Natural killer cell treated with Interleukin-12 subunit alpha and Interleukin-12 subunit beta and Interleukin-15 and Interleukin-18, amount 100 ng/mL, for 72 hours (primary cell): ENCODE measurements at places on chromosomes 1 and 21.

- no peak for DNase-seq
Observed at GRCh38 chr1:13462682-13463081, 51.1 kb downstream of the LRRC38 start.

DNA sequence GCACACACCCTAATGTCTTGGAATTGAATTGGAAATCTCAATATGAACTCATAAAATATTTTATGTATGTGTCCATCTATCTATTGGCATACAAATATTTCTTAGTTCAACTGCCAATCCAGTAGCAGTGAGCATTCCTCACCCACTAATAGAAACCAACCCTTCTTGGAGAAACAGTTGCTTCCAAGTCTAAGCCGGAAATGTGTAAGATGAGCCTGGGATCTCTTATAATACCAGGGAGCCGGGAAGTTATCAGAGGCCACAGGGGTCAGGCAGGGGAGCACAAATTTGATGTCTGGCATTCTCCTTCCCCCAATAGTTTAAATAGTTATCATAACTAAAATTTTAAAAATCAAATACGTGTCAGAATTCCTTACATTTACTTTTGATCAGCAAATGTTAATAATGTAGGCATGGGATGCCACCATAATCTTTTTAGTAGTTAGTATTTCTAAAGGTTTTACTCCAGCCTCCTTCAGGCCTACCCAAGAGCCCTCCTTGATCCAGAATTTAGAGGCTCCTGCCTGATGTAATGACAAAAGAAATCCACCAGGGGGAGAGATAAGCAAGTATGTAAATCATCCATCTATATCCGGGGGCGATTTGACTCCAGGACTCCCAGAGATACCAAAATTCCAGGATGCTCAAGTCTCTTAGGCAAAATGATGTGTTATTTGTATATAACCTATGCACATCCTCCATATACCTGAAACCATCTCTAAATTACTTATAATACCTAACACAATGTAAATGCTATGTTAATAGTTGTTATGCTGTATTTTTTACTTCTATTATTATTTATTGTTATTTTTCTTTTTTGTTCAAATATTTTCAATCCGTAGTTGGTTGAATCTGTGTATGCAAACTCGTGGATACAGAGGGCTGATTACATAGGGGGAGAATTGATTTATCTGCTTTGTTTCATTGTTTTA lies 218.7 kb upstream of the COA6 start:
- DNase-seq, result no peak

- DNase-seq, result no peak
Observed at GRCh38 chr1:19003371-19004290, 47.2 kb upstream of the IFFO2 start.

DNA sequence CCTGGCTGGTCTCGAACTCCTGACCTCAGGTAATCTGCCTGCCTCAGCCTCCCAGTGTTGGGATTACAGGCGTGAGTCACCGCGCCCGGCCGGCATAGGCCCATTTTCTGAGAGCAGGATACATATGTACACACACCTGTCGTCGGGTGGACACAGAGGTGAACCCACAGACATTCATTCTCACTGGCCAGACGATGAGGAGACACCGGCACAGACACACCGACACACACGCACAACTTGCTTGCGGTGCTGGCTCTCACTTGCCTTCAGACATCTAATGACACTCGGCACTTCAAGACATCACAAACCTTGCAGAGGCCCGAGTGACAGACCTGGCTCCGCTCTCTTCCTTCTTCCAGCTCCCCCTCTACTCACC lies 579 bp downstream of the PTCH2 start:
- no peak for DNase-seq

GRCh38 chr21:41258617-41259016 lies 58.0 kb upstream of the FAM3B start:
- DNase-seq, result no peak

GRCh38 chr21:44370027-44370735 lies 16.8 kb downstream of the TRPM2 start:
- DNase-seq, result no peak

DNA sequence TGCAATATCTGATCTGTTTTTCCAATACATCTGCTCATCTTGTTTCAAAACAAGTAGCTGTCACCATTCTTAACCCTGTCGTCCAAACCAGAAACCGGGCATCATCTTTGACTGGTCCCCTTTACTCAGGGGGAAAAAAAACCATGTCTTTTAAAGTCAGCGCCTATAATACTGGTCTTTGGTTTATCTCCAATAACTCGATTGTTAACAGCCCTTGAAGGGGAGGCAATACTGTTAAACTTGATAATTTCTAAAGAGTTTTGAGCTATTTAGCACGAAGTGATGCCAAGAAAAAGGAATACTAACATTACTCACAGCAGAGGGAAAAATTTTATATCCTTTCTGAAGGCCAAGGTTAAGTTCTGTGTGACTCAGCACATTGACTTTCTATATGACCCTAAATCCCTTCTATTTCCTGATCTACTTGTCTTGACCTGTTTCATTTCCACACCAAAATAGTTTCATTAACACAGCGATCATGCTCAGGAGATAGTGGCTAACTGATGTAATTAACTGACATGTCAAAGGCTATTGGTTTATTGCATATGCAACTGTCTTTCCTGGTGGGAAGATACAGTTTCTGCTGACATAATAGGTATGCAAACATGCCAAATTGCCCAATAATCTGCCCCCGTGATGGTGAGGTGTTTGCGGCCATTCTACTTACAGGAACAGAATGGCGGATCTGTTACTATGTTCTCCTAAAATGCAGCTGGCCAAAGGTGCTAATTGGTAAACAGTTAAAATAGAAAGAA lies 59.1 kb downstream of the NFIA start:
- DNase-seq, result no peak

DNA sequence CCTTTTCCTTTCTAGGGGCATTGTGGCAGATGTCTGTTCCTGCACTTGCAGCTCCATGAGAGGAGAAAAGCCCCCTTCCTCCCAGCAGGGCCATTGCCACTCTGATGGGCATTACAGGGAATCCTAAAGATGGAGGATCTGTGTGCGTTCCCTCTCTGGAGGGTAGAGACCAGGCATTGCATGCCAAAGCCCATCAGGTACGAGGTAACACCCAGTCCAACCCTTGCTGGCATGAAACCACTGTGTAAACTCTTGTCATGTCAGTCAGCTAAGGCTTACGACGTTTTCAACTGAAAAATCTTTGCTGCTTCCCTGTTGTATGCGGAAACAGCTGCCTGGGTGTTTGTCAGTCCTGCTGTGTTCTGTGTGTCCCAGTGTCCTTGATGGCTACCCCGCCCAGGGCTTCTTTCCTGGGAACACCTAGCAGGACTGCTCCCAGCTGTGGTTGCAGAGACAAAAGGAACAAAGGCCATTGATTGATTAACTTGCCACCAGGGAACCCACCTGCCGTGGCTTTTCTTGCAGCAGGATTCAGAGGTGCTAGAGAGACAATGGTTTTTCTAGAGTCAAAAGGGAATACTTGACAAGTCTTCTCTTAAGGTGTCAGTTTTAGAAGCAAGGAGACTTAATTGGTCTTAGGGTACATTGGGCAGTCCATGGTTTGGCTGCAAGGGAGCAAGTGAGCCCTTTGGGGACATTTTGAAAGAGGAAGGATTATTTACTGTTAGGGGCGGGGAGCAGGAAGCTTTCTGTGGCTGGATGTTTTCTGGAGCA lies 24.6 kb downstream of the B3GALT5 start:
- no peak for DNase-seq

DNA sequence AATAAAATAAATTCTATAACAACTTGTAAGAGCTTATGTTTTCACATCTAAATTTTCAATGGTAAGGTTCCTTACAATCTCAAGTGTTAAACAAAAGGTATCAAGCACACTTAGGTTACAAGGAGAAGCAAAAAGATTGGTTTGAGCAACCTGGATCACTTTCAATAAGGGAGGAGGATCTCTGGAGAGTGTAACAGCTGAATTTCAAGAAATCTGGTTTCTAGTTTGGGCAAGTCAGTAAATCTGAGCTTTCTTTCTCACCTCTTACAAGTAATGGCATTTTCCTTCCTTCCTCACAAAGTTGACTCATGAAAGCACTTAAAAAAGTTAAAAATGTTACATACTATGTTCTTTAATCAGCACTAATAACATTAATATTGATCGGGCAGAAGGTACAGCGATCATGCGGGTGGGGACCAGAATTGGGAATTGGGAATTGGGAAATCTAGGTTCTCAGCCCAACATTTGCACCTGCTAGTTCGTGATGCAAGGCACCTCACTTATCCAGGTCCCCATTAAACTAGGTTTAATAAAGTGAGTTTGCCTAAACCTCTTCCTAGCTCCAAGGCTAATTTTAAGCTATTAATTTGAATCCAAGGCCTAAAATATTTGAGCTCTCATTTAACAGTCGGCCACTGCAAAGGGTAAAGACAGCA lies 3.1 kb downstream of the NUCKS1 start:
- no peak for DNase-seq

GRCh38 chr1:205436776-205437410 lies 15.0 kb upstream of the LEMD1 start:
- no peak for DNase-seq

GRCh38 chr21:42435833-42436232 lies 32.1 kb downstream of the UBASH3A start:
- DNase-seq, result no peak
